Activated T-helper 1 cell treated with anti-CD3 and anti-CD28 coated beads, Interleukin-12 subunit alpha, Interleukin-12 subunit beta, Interleukin-2, Interleukin-4 antibody, amounts not matched to agents 30 ng/mL and 10 ng/mL and 1 ng/mL, durations not matched to agents 14 hours and 24 hours and 36 hours (primary cell): ENCODE measurements at places on chromosomes 4 and X.

GRCh38 chr4:3468154-3468553 is 5.0 kb downstream of the DOK7 start:
- no peak overlapping the region for H3K27ac ChIP-seq
- H3K36me3 ChIP-seq = no peaks in the 10 kb centered on the region

GRCh38 chrX:38216642-38217041 is 4.0 kb downstream of the SRPX start:
- H3K4me3 ChIP-seq = no peak overlapping the region
- H3K36me3 ChIP-seq = no peaks in the 10 kb centered on the region
- no peak overlapping the region for H3K27ac ChIP-seq
- no peak for DNase-seq
- no peaks in the 10 kb centered on the region for H3K4me1 ChIP-seq

DNA sequence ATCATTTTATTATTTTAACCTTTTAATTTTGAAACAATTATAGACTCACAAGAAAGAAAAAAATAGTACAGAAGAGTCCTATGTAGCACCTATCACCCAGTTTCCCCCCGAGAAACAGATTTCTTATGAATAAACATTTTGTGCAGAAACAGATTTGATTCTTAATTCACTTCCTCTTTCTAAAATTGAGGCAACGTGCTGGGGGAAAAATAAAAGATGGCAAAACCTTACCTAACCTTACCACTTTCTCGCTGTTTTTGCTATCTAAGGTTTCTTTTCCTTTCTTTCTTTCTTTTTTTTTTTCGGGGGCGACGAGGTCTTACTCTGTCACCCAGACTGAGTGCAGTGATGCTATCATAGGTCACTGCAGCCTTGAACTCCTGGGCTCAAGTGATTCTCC is 4.3 kb upstream of the CLNK start:
- no peak overlapping the region for H3K4me3 ChIP-seq
- H3K27ac ChIP-seq = no peak overlapping the region
- H3K36me3 ChIP-seq = no peaks in the 10 kb centered on the region
- DNase-seq = no peak
- H3K27me3 ChIP-seq = no peaks in the 10 kb centered on the region
- peaks cover 5% of the 10 kb centered on the region for H3K4me1 ChIP-seq

- peaks cover 4% of the 10 kb centered on the region for H3K36me3 ChIP-seq
- no peak overlapping the region for H3K27ac ChIP-seq
- no peak for DNase-seq
- H3K27me3 ChIP-seq = no peaks in the 10 kb centered on the region
- no peak overlapping the region for H3K4me3 ChIP-seq
Measured at GRCh38 chrX:56968980-56969379, 26.4 kb downstream of the SPIN3 start.

DNA sequence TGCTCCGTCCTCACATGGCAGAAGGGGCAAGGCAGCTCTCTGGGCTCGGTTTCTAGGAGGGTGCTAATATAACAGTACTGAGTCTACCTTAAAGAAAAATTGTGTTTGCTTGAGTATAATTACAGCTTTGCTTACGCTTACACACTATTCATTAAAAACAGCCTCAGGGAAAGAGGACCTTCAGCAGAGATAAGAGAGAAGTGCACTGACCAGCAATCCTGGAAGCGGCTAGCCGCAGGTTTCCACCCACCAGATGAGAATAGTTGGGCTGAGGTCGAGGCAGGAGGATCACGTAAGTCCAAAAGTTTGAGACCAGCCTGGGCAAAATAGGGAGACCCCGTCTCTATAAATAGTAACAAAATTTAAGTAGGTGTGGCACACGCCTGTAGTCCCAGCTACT is 15.2 kb upstream of the MRFAP1 start:
- H3K4me3 ChIP-seq = no peak overlapping the region
- no peak overlapping the region for H3K27ac ChIP-seq
- H3K36me3 ChIP-seq = no peaks in the 10 kb centered on the region
- peaks cover 7% of the 10 kb centered on the region for H3K27me3 ChIP-seq

DNA sequence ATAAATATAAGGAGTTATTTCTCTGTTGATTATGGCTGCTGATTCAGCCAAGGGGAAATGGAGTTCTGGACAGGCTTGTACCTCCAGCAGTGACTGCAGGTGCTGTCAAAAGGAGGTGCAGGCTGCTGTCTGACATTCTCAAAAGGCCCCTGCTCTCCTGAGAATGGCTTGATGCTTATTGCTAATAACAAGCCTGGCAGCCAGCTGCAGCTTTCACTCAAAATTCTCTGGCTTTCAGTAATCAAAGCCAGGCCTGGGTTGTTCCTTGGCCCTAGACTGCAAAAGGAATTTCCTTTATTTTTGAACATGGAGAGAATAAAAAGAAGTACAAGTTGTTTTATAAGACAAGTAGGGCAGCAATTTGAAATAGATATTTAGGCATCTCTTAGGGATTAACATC is 575.9 kb downstream of the MID1IP1 start:
- no peaks in the 10 kb centered on the region for H3K4me1 ChIP-seq
- no peak overlapping the region for H3K27ac ChIP-seq
- no peaks in the 10 kb centered on the region for H3K36me3 ChIP-seq
- H3K4me3 ChIP-seq = no peak overlapping the region

- no peaks in the 10 kb centered on the region for H3K36me3 ChIP-seq
- DNase-seq = no peak
- no peaks in the 10 kb centered on the region for H3K27me3 ChIP-seq
- no peak overlapping the region for H3K27ac ChIP-seq
- no peak overlapping the region for H3K4me3 ChIP-seq
Measured at GRCh38 chrX:135625995-135626394, 87.4 kb upstream of the CT45A1 start.

GRCh38 chr4:19566041-19566440 is 685.7 kb upstream of the SLIT2 start:
- no peak overlapping the region for H3K27ac ChIP-seq
- no peaks in the 10 kb centered on the region for H3K36me3 ChIP-seq
- H3K4me1 ChIP-seq = no peaks in the 10 kb centered on the region
- no peak for DNase-seq
- H3K27me3 ChIP-seq = no peaks in the 10 kb centered on the region

DNA sequence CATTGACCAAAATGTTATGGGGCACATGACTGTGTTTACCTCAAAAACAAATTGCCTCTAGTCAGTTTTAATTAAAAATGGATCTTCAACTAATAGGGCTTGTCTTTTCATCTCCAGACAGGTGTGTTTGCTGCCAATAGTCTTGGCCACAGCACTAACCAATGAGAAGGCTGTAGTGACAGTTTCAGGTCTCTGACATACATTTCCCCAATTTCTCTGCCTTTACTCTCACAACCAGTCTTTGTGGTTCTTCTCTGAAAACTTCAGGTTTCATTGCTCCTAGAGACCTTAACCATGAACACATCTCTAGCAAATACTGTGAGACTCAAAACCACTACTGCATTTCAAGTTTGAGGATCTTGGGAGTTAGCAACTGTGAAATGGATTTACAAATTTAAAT is 3.5 kb upstream of the EDNRA start:
- DNase-seq = no peak
- H3K27ac ChIP-seq = no peak overlapping the region
- no peaks in the 10 kb centered on the region for H3K4me1 ChIP-seq
- H3K36me3 ChIP-seq = no peaks in the 10 kb centered on the region
- H3K27me3 ChIP-seq = peaks cover 23% of the 10 kb centered on the region

DNA sequence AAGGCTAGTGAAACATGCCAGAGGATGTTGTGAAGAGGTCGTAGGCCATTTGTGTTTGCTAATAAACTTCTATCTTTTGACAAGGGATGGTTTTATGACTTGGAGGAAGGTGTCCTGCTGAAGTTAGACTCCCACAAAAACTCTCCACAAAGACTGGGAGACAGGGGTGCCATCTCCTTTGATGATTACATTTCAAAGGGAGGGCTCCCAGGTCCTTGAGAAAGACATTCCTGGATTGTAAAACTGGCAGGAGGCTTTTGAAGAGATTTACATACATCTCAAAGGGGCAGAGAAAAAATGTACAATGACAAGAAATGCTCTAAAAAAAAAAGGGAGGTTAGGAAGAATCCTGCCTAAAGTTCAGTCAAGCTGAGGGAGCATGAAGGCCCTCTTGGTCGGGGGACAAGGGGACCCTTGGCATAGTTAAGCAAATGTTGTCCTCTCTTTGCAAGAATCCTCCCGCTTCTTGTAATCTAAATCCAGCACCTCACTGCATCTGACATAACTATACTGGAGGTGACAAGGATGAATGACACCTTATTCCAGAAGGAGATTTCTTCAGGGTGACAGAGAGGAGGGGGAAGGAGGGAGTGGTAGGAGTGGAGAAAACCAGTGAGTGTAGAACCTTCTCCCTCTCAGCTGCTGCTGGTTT is 41.1 kb upstream of the MGST2 start:
- peaks cover 5% of the 10 kb centered on the region for H3K27me3 ChIP-seq
- no peak overlapping the region for H3K4me3 ChIP-seq
- no peaks in the 10 kb centered on the region for H3K4me1 ChIP-seq

- peaks cover 24% of the 10 kb centered on the region for H3K4me1 ChIP-seq
- no peaks in the 10 kb centered on the region for H3K27me3 ChIP-seq
- peak overlapping the region; percentile 61 for H3K27ac ChIP-seq
- no peaks in the 10 kb centered on the region for H3K36me3 ChIP-seq
- DNase-seq = no peak
- no peak overlapping the region for H3K4me3 ChIP-seq
Measured at GRCh38 chr4:37721995-37722638, 35.9 kb upstream of the RELL1 start.

GRCh38 chrX:120736989-120737388 is 107.1 kb upstream of the C1GALT1C1 start:
- no peak overlapping the region for H3K4me3 ChIP-seq
- H3K27ac ChIP-seq = no peak overlapping the region
- no peaks in the 10 kb centered on the region for H3K36me3 ChIP-seq
- H3K4me1 ChIP-seq = peaks cover 21% of the 10 kb centered on the region
- no peaks in the 10 kb centered on the region for H3K27me3 ChIP-seq
- DNase-seq = no peak

- peaks cover 6% of the 10 kb centered on the region for H3K4me1 ChIP-seq
- no peak overlapping the region for H3K4me3 ChIP-seq
- no peaks in the 10 kb centered on the region for H3K27me3 ChIP-seq
Measured at GRCh38 chrX:19911784-19912183, 24.4 kb upstream of the SH3KBP1 start.

DNA sequence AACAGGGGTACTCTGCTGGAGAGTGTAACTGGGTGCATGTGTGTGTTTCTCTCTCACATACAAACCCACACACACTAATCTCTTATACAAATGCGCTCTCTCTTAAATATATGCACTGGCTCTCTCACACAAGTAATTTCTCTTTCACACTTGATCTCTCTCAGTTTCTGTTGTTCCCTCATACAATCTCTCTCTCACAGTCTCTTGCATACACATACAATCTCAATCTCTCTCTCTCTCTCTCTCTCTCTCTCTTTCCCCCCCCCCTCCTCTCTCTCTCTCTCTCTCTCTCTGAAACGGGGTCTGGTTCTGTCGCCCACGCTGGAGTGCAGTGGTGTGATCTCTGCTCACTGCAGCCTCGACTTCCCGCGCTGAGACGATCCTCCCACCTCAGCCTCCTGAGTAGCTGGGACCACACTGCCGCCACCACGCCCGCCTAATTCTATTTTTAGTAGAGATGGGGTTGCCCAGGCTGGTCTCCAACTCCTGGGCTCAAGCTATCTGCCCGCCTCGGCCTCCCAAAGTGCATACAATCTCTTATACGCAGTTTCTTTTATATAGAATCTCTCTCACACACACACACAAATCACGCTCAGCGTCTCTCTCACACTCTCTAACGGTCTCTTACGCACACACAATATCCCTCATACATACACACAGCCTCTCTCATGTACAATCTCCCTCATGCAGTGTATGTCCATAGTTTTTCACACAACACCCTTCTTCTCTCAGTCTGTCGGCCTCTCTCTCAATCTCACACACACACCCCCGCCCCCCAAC is 518 bp upstream of the FAM241A start:
- H3K4me3 ChIP-seq = peak overlapping the region; percentile 71
- peaks cover 7% of the 10 kb centered on the region for H3K36me3 ChIP-seq
- DNase-seq = no peak
- no peaks in the 10 kb centered on the region for H3K27me3 ChIP-seq
- H3K4me1 ChIP-seq = peaks cover 47% of the 10 kb centered on the region
- peak overlapping the region; percentile 65 for H3K27ac ChIP-seq

DNA sequence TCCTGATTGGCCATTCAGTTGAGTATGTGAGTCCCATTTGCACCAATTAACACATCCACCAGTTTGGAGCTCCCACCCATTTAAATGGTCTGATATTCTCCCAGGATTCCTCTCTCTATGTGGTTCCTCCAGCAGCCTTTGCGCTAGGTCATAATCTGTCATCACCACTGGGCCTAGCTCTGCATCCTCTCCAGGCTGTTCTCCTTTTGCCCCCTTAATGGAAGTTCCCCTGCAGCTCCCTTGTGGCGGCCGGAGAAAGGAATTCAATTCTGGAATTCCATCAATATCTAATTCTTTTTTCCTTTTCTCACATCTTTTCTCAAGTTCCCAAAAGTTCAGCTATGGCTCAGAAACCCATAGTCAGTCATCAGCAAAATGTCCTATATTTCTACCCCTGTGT is 2184.4 kb upstream of the AGA start:
- no peak overlapping the region for H3K4me3 ChIP-seq
- H3K27me3 ChIP-seq = no peaks in the 10 kb centered on the region
- H3K36me3 ChIP-seq = no peaks in the 10 kb centered on the region
- no peak for DNase-seq
- no peaks in the 10 kb centered on the region for H3K4me1 ChIP-seq

DNA sequence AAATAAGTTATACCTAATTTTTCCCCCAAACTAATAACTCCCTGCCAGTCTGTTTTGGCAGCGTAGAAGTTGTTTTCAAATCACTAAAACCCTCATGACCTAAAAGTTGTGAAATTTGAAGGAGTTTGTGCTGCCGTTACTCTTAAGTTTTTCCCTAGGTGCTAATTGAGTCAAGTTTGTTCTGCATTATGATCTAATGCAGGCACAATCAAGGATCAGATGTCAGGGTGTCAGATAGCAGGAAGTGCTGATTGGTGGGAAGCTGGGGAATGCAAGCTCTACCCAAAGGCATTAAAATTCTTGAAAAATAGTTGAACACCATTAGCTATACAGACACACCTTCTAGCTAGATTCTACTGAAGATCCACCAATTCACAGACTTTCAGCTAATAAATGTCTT is 51.9 kb downstream of the ARX start:
- H3K4me3 ChIP-seq = no peak overlapping the region
- H3K27me3 ChIP-seq = no peaks in the 10 kb centered on the region
- no peaks in the 10 kb centered on the region for H3K4me1 ChIP-seq
- no peak for DNase-seq
- H3K36me3 ChIP-seq = no peaks in the 10 kb centered on the region

- DNase-seq = no peak
- H3K27ac ChIP-seq = no peak overlapping the region
- H3K4me1 ChIP-seq = no peaks in the 10 kb centered on the region
- H3K4me3 ChIP-seq = no peak overlapping the region
- no peaks in the 10 kb centered on the region for H3K36me3 ChIP-seq
- no peaks in the 10 kb centered on the region for H3K27me3 ChIP-seq
Measured at GRCh38 chr4:70280567-70280966, 38.2 kb downstream of the CSN3 start.
